ENCODE measurements at places on chromosomes 7 and 10.
A peak's percentile ranks its signal among the peaks of the same experiment; 100 is the strongest.

- no peak for DNase-seq
Observed at GRCh38 chr7:43591558-43592180, 8.8 kb downstream of the STK17A start.

DNA sequence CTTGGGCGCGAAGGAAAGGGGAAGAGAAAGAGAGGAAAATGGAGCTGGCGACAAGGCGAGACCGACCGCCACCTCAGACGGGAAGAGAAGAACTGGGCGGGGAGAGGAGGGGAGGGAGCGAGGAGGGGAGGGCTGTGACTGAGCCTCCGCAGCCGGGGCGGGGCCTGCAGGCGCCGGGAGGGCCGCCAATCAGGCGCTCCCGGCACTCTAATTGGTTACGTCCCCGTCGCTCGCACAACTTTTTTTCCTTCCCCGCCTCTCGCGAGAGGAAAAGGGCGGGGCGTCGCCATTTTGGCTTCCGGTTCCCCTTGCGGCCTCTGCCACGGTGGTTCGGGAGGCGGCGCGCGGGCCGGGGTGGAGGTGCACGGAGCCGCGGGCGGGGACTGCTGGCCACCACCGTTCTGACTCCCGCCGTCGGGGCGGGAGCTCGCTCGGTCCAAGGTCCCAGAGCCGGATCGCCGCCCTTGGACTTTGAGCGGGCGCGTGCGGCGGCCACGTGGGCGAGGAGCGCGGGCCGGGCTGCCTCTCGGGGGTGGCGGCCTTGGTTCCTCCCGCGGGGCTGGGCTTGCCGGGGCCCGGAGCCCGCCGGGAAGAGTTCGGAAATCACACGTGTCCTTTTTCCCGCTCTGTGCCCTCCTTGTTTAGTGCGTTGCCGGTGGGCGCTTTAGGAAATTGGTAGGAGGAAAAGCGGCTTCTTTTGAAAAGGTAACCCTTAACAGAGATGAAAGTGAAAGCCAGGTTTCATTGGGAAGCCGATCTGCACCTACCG, at the start of gene GDI2:
Gene GDI2 (minus strand): TSS at position 94 of the 769 bp plus-strand sequence. CDS start 176 bp downstream, outside the sequence.
- DNase-seq: peak; percentile 94

GRCh38 chr7:116805100-116805544, 57.3 kb upstream of the CAPZA2 start:
- no peak for DNase-seq

- DNase-seq: no peak
Observed at GRCh38 chr7:15556339-15557105, 5.3 kb downstream of the AGMO start.

- DNase-seq: no peak
Observed at GRCh38 chr7:37399876-37400421, 48.7 kb downstream of the ELMO1 start.

- no peak for DNase-seq
Observed at GRCh38 chr7:138741453-138741735, 40.2 kb upstream of the SVOPL start.

DNA sequence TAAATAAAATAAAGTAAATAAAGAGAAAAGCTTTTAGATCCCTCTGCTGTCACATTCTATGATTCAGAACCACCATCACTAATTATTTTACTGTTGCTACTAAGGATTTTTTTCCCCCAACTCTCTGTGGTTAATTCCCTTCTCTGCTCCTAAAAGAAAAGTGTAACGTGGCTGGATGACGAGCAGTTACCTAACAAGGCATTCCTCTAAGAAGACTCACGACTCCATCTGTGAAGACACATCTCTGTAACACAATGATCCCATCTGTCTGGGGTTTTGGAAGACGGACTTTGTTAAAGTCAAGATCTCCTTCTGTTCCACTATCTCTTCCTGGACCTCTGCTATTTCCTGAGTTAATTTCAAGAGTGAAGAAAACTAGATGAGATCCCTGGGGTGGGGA, 179.9 kb downstream of the SFMBT2 start:
- no peak for DNase-seq

- no peak for DNase-seq
Observed at GRCh38 chr7:79770063-79770462, 316.6 kb upstream of the MAGI2 start.

- DNase-seq: no peak
Observed at GRCh38 chr10:48990226-48990625, 50.6 kb upstream of the LRRC18 start.

GRCh38 chr7:80369321-80369720, 142.5 kb downstream of the GNAT3 start:
- DNase-seq: no peak

DNA sequence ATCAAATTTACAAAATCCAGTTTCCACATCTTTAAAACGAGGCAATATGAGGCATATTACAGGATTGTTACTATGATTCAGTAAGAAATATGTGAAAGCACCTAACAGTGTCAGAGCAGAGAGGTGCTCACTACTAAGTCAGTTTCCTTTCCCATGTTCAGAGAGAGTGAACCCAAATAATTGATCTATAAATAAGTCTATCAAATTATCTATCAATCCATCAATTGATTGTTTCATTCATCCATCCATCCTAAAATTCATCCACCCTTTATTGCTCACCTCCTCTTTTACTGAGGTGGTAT, 340.8 kb downstream of the SUGCT start:
- no peak for DNase-seq

DNA sequence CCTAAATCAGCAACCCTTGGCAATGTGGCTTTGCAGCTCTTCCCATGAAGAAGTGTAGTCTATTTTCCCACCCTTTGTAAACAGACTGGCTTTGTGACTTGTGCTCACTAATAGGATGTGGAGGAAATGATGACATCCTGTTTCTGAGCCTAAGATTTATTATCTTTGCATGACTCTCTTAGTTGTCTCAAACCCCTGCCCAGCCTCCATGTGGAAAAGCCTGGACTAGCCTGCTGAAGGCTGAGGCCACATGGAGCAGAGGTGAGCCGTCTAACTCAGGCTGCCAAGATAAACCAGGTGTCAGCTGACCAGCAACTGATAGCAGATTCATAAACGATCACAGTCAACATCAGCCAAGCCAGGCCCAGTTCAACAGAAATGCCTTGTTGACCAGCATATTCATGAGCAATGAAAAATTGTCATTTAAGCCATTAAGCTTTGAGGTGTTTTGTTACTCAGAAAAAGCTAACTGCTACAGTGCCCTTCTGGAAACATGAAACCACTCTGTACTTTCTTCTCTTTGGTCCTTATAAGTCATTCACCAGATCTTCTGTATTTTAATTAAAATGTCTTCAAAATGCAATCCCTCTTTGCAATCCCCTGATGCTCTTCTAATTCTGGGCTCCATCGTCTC, 586.3 kb upstream of the ANKRD30A start:
- DNase-seq: no peak

GRCh38 chr7:20513341-20513740, 102.1 kb upstream of the ABCB5 start:
- DNase-seq: no peak
